Activated CD4-positive, alpha-beta T cell treated with anti-CD3 and anti-CD28 coated beads, Interleukin-2, amount 50 U/mL, for 16 hours (primary cell): ENCODE measurements at places on chromosomes 12 and 14.

DNA sequence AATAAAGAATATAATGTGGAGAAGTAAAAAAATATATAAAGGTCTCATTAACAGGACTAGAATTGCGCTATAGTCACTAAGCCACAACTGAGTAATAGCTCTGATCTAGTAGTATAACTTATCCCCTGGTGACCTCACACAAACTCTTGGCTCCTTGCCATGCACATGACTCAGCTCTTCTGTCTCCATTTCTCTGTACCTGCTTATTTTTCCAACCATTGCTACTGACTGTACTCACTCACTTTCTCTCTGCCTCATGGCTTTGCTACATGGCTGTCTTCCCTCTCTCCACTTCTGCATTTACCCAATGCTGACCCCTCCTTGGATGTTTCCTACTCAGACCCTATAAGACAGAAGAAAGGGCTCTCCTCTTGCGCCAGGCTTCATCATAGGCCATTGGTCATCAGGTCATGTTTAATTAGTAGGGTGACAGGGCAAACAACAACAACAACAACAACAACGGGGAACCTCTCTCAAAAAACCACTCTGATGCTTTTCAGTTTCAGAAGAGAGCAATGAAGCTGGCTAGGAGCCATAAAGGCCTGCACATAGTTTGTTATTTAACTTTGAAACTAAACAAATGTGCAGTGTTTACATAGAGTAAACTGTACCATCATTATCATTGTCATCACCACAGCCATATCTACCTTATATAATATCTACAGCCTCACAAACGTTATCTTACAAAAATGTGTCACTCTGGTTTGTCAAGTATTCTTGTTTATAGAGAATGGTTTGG is 25.6 kb upstream of the KRAS start:
- DNase-seq: peak; percentile 29

GRCh38 chr12:114408886-114409851 is 3.2 kb upstream of the TBX5 start:
- DNase-seq: no peak

DNA sequence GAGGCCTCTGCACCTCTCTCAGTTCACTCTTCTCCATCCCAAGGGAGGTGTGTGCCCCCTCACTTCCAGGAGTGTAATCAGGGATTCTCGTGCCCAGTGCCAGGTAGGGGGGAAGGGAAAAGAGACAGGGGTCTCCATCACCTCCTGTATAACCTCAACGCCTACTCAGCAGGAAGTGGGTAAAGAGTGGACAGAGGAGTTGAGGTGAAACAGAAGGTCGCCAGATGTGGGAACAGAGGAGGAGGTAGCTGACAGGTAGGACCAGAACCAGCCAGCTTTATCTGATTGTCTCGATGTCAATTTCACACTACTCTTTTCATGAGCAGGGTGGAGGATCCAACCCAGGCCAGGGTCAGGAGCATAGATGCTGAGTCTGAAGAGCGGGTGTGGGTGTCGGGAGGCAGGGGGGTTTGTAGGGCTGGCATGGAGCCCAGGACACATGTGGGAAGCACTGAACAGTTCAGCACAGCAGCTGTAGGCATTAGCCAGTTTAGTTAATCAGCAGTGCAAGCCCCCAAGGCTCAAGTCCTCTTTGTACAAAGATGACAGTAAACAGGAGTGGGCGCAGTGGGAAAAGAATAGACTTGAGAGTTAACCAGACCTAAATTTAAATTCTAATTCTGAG is 213.5 kb downstream of the PELI2 start:
- DNase-seq: no peak

- no peak for DNase-seq
These were observed 22.7 kb upstream of the DHRS2 start for GRCh38 chr14:23613242-23614070.

- no peak for DNase-seq
These were observed 7.4 kb downstream of the SMAGP start for GRCh38 chr12:51262758-51263177.
